ENCODE measurements at places on chromosomes 4 and X.

GRCh38 chr4:157096439-157096838 is 20.5 kb downstream of the GLRB start:
- DNase-seq = no peak

GRCh38 chrX:1734806-1735205 is 119.9 kb downstream of the ASMT start:
- DNase-seq = no peak

DNA sequence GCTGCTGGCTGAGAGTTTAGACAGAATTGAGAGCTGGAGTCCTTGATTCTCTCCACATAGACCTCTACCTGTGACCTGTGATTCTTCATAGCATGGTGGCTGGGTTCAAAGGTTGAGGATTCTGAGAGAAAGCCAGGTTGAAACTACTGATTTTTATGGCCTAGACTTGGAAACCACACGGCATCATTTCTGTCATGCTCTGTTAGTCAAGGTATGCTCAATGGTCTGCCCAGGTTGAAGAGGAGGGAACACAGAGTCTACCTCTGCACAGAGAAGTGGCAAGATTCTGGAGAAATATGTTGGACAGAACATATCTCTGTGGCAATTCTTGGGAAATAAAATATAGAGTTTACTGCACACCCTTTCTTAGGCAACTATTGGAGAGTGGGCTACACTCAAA is 57.2 kb upstream of the CXorf66 start:
- no peak for DNase-seq

DNA sequence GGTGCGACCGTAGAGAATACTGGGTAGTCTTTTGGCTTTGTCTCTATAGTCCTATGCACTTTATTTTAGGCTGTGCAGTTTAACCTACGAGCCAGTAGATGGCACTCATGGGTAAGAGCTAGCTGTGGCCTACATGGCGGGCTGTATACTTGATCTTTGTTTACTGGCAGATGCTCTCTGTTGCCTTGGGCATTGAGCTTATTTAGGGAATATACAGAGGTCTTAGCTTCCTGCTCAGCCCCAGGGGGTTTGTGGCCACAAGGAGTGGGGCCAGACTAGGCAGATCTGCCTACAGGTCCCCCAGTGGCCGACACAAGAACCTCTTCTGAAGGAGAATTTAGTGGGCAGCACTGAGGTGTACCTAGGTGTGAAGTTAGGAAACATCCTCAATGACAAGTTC is 227.6 kb upstream of the HDX start:
- DNase-seq = peak; percentile 14

DNA sequence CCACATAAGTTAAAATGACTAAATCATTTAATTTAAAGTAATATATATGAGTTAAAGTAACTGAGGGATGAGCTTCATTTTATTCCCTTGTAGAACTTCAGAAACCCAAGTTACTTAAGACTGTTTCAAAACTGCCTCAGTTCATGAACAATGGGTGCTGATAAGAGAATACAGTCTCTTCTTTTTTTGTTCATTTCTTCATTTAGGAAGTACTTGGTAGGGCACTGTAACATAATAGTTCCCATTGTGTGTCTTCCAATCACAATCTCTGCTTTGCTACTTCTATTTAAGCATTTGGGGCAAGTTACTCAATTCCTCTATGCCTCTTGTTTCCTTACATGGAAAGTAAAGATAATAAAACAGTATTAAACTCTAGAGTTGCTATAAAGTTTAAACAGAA is 50.4 kb downstream of the HHIP start:
- DNase-seq = no peak

GRCh38 chr4:168685136-168685809 is 188.4 kb downstream of the PALLD start:
- DNase-seq = no peak

GRCh38 chrX:23403849-23404248 is 69.2 kb downstream of the PTCHD1 start:
- no peak for DNase-seq

GRCh38 chr4:92872604-92873003 is 568.8 kb downstream of the GRID2 start:
- DNase-seq = no peak

- no peak for DNase-seq
Observed at GRCh38 chrX:44035571-44035970, 62.4 kb upstream of the NDP start.

GRCh38 chrX:110407910-110408545 is 49.4 kb downstream of the RTL9 start:
- DNase-seq = peak; percentile 43

GRCh38 chr4:76955182-76955581 is 5.6 kb downstream of the SEPTIN11 start:
- no peak for DNase-seq

- no peak for DNase-seq
Observed at GRCh38 chr4:164536814-164537213, 217.1 kb upstream of the SMIM31 start.

- DNase-seq = no peak
Observed at GRCh38 chrX:111728096-111728495, 47.1 kb downstream of the ALG13 start.

- DNase-seq = no peak
Observed at GRCh38 chrX:142428916-142429315, 223.8 kb upstream of the MAGEC2 start.

DNA sequence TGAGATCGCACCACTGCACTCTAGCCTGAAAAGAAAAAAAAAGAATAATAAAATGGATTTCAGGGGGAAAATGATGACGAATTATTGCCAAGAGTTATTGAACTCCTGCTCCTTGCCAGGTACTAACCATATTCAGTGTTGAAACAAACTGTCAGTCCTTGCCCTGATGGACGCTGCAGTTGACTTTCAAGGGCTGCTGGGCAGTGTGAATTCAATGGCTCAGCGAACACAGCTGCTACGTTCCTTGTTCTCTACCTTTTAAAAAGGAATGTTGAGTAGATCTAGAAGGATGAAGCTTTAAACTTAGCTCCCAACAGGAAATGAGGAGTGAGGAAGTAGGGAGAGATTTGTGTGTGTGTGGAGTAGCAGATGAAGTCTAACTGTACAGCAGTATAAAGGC is 2.7 kb downstream of the LIMCH1 start:
- DNase-seq = no peak

- DNase-seq = no peak
Observed at GRCh38 chrX:16628946-16629595, 20.9 kb upstream of the S100G start.

GRCh38 chr4:8763966-8764901 is 107.4 kb downstream of the HMX1 start:
- DNase-seq = no peak

DNA sequence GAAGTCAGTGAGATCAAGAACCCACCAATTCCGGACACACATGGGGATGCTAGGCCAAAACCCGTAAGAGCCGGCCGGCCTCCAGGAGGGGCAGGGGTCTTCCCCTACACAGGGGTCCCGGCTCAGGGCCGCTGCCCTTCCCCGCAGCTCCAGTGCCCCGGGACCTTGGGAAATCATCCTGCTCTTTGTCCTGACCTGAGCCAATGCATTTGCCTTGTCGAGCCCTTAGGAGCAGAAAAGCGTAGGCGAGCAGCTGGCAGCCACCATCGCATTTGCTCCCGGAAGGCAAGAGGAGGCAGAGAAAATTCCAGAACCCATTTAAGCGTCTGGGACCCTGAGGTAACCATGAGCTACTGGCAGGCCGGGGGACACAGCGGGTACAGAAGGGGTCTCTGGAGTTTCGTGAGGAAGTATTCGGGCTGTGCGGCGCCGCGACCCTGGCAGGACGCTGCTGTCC is 7.4 kb upstream of the TNIP2 start:
- no peak for DNase-seq

GRCh38 chr4:122700178-122700725 is 32.3 kb upstream of the BBS12 start:
- DNase-seq = no peak
